ENCODE measurements at places on chromosomes 16 and 17.

DNA sequence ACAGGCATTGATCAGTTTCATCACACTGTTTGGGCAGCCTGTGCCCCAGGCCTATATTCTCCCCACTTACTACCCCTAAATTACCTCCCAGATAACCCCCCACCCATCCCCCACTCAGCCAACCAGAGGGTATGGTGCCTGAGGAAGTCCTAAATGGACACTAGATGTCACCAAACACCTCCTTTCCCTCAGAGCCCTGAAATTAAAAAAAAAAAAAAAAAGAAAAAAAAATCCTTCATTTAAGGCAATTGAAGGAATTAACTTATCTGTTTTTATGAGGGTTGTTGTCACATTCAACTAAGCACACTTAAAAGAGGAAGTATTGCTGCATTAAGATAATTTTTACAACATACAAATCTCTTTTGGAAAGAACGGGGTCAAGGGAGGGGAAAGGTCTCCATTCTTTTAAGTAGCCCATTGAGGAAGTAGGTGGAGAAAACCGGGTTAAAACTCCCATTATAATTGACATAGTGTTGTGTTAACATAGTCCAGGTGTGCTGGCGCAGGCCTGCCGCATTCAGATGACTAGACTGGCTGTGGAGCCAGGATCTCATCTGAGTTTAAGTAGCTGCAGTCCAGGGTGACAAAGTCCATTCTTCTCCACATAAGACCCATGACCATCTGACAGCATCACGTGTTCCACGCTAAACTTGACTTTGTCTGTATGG, 46.3 kb downstream of the SNX11 start:
- no peak for DNase-seq

DNA sequence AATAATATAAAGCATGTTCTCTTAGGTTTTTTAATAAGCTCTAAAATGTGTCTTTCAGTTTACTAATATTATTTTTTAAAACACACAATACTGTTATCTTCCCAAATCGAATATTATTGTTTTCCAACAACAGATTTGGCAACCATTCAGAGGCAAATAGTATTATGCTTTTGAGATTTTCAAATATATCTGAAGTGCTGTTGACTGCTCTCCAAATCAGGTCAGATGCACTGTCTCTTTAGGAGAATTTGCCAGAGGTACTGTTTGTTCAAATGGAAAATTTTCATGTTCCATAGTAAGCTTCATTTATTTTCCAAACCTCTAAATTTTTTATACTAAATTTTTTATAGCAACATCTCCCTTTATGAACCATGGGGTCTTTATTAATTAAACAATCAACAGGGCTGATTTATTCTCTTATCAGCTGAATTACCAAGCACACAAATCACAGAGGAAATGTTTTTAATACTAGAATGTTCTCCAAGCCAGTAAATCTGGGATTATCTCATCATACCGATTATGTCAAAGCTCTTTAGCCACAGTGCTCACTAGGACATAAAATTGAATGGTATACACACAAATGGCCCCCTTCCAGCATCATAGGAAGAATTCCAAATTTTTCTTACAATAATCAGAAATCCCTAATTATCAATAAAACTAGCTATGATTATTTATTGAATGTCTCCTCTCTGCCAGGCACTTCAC, 108.8 kb upstream of the HLF start:
- no peak for DNase-seq

DNA sequence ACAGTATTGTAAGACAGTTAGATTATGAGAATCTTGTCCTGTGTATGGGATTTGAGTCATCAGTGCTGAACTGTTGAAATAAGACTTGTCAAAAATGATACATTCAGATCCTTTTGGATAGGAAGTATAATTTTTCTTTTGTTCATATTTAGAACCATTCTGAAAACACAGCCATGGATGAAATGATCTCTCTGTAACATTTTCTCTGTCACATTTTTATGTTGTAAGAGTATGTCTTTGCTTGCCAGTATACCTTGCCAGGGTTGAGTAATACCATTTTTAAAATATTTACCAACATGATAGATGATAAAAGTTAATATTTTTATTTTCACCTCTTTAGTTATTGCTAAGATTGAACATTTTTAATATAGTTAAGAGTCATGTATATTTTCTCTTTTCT, 45.0 kb downstream of the NSRP1 start:
- no peak for DNase-seq

DNA sequence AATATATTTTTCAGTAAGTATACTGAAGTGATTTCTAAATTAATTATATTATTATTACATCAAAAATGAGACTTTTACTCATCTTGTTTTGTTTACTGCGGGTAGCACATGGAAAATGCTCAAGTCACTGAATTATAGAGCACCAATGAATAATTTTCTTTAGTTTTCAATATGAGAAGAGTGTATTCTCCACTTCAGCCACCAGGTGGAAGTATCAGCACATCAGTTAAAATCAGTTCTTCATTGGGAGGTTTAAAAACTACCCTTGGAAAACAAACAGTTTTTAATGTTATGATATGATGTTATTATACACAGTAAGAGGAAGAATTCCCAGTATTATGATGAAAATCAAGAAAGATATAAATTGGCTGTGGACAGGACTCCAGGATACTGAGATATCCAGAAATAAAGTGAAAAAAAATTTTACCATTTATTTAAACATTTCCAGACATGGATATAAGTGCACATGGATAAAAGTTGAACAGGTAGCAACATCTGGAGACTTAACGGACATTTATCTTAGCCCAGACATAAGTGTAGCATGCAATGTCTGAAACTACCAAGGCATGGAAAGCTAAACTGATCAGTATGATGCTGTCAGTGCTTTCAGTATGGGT, 467.3 kb downstream of the KCNJ2 start:
- DNase-seq: no peak

- no peak for DNase-seq
These were observed 6.1 kb downstream of the MNT start for GRCh38 chr17:2394775-2395201.

DNA sequence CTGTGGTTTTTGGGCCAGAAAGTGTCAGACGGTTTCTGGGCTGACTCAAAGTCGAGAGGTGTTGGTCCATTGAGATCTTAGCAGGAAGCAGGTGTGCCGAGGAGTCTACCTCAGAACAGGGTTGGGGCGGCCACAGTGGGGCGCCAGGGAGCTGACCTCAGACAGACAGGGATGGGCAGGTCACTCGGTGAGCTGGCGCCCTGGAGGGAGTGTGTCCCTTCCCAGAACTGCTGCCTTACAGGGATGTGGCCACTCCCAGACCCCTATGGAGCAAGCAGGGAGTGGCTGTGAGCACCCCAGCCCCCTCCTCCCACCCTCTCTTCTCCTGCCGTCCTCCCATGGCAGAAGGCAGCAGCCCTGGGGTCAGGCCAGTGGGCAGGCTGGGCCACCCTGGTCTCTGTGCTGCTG, 14.0 kb upstream of the DPEP1 start:
- no peak for DNase-seq

DNA sequence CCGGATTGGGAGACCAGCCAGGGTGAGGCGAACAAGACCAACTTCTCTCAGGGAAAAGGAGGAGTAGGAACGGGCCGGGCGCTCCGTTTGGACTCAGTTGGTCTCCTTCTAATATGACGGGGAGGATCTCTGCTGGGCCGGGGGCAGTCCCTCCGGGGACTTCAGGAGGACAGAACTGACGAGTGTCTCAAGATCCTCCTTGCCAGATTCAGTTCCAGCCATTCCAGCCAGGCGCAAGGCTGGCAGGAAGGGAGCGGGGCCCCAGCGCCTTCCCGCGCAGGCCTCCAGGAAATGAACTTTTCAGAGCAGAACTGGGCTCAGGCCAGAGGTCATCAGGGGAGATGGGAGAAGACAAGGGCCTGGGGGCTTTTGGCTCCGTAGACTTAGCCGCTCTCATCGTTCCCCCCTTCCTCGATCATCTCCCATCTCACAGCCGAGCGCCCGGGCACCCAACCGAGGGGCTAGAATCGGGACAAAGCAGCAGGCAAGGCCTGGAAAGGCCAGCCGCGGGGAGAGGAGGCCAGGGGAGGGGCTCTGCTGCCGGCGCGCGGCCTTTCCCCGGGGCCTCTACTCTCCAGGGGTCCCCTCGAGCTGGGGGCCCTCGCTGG, 1.6 kb downstream of the ZNF423 start:
- no peak for DNase-seq

- no peak for DNase-seq
These were observed 2.7 kb downstream of the BCAR1 start for GRCh38 chr16:75248536-75249380.

GRCh38 chr16:4640572-4641305, 16.1 kb downstream of the MGRN1 start:
- DNase-seq: no peak

DNA sequence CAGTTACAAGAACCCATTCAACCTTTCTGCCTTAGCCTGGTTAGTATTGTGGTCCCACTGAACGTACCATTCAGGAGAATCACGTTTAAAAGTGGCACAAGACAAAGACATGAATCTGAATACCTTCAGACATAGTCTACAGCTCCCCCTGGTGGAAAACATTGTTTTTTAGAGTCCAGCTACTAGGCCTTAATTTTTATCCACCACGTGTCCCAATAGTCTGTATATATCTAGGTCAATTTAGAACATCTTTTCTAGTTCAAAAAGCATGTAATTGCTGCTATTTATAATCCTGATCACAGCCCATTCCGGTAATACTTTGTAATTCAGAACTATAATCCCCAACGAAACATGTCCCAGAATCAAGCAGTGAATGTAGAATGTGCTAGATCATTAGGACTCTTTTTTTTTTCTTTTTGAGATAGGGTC, 13.7 kb upstream of the GUCY2D start:
- no peak for DNase-seq

- DNase-seq: no peak
These were observed 26.9 kb downstream of the ABCC1 start for GRCh38 chr16:15976225-15976812.

DNA sequence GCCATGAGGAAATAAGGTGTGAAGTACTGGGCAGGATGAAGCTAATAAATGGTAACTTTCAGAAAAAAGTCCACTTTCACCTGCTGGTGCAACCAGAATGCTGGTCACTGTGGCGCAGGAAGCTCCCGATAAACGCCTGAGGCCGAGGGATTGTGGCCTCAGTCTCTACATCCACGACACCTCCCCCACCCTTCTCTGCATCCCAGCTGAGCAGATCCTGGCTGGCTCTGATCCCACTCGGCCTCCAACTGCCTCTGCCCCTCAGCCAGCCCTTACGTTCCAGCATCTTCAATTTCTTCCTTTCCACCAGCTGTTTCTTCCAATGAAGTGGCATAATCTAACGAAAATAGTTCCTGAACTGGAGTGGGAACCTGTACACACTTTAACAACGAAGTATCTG, 49.5 kb downstream of the COX4I1 start:
- DNase-seq: no peak

GRCh38 chr16:83762141-83762991, 45.4 kb upstream of the HSBP1 start:
- no peak for DNase-seq

GRCh38 chr17:80980397-80981061, 11.1 kb upstream of the CHMP6 start:
- no peak for DNase-seq

- DNase-seq: no peak
These were observed 9.9 kb downstream of the CCDC182 start for GRCh38 chr17:57735230-57735629.

- peak; percentile 61 for DNase-seq
These were observed 3.7 kb upstream of the CNP start for GRCh38 chr17:41962768-41963434.

DNA sequence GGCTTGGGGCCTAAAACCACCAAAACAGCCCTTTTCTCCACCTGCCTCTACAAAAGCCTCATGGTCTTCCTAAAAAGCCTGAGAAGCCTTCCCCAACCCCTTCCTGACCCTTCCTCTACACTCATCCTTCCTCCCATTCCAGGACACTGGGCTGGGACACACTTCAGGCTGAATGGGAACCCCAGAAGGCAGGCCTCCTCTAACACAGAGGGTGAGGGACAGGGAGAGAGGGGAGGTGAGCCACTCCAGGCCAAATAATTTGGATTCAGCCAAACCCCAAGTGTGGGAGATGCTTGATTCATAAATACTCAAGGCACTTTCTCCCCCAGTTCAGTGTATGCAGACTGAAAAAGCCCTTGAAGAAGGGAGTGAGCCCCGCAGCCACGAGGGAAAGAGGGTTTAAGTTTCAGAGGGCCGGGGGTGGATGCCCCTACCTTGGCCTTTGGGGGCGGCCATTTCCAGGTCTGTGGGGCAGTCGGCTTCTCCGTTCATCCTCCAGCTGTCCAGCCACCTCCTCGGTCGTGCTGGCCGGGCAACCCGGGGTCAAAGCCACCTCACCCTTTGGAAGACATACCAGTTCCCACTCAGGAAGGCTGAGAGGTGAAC, 1.6 kb downstream of the UBTF start:
- DNase-seq: no peak

DNA sequence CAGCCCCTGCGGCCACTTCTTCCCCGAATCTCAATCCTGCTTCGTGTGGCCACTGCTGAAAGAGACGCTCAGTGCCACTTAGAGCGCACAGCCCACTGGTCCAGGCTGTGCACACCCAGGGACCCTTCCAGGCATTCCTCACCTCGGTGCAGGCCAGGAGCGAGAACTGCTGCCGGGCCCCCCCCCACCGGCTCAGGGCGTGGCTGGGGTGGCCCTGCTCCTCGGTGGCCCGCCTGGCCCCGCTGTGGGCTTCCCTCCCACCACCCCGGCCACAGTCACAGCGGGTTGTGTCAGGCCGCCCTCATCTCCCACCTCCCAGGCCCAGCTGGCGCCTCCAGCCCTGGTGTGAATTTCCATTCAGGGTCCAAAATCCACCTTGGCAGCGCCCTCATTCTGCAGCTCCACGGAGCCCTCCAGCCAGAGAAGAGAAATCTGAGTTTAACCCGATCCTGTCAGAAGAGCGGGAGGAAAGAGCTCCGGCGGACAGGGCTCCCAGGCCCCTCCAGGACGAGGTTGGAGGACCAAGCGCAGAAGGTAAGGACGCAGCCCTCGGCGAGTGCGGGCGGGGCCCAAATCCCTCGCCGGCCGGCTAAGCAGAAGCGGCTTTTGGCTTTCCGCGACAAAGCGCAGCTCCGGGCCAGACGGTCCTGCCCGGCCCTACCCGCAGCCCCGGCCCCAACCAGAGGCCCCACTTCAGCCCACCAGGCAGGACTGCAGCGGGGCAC, 12.0 kb downstream of the TBC1D16 start:
- DNase-seq: no peak

- no peak for DNase-seq
These were observed at the start of gene BCO1 for GRCh38 chr16:81238296-81239011. Gene BCO1, plus strand, starts transcription at chr16:81238689. Its CDS starts 220 bp downstream, at chr16:81238909.

DNA sequence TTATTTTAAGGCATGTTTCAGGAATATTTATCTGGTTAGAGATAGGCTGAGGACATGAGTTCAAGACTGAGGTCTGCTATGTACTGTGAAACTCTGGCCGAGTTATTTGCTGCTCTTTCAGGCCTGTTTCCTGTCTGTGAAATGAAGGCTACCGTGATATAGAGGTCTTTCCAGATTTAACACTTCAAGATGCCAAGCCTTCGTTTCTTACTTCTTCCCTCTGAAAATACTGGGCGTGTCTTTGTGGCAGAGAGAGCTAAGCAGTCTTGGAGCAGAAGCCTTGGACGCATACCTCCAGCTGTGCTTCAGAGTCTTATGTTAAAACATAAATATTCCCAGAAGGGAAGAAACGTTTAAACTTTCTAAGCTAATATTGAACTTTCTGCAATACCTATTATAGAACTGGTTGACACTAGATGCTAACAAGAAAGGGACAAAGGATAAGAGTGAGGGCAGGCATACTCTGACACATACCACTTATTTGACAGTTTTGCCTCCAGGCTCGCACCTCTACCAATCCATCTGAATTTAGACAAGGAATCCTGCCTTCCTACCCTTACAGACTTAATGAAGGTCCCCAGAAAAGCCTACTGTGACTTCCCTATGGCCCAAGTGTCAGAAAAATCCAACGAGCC, 17.5 kb downstream of the WIPI1 start:
- DNase-seq: no peak

GRCh38 chr17:83121921-83122820, 42.8 kb downstream of the METRNL start:
- no peak for DNase-seq

- DNase-seq: no peak
These were observed 94.6 kb upstream of the TBX2 start for GRCh38 chr17:61305024-61305423.

Data from activated naive CD4-positive, alpha-beta T cell (primary cell).